ENCODE measurements at places on chromosomes 4 and X.

DNA sequence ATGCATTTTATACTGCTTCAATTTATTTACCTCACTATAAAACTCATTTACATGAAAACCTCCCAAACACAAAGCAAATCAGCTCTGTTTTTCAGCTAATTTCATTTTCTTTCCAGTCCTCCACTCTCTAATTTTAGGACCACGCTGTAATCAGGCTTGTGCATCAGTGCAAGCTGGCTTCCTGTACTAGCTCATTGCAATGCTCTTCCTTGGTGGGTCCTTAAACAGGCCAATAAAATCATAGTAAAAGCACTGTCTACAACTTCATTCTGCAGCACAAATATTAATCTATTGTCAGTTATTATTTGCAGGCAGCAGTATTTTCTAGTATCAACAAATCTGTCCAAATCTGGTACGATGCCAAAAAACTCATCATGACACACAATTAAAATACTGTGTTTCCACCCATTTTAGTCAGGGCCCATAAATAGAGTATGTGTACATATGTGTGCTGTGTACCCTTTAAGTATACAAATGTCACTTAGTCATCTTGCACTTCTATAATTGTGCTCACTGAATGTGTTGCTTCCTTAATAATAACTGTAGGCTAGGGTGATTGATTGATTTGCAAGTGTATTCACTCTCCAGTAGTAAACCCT lies 178.2 kb upstream of the HCCS start:
- DNase-seq: no peak

DNA sequence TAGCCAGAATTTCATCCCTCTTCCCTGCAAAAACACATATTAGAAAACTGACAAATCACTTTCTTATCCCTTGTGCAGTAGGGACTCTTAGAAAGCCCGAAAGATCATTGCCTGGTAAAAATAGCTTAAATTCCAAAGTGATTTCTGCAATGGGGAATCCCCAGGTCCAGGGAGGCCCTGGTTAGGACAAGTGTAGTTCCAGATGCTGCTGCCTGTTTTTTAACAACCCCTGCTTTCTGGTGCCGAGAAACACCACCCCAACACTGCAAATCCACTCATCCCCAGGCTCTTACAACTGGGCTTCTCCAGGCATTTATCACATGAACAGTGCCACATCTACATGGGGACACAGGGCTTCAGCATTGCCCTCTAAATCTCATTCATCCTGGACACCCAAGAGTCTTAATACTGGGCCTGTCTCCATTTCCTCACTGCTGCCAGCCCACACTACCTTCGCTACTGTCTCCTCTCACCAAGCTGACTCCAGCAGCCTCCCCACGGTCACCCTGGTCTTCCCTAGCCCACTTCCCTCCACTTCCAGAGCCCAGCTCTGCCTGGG lies 112.2 kb upstream of the PSAPL1 start:
- no peak for DNase-seq

DNA sequence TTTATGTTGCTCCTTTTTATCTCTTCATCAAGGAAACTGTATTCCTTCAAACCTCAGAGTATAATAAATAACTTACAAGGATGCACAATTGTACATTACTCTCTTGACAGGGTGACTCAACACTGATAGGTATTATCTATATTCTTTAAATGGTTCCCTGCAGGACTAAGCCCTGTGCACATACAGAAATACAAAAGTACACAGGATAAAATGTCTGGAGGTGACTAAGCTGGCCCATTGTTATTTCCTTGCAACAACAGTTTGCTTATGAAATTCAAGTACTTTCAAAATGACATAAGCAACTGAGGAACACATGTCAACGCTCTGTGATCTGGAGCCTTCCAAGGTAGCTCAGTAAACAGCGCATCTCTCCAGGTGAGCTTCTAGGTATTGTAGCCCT lies 83.8 kb upstream of the RPL34 start:
- no peak for DNase-seq

DNA sequence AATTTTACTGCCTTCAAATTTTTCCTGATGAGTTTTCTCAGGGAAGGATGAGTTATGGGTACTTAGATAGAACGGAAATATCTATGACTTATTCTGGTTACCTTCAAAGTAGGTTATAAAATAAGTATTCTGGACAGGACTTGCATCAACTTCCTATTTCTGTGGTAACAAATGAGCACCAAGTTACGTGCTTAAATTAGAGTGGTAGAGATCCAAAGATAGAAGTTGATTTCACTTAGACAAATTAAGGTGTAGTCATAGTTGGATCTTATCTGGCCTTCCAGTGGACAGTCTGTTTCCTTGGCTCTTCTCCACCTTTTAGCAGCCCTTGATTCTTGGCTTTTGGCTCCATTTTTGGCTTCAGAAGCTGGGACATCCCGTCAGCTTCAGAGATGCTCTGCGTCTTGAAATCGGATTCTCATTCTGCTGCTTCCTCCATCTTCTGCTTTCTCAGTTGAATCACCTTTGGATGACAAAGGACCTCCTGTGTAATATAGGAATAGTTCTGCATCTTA lies 109.9 kb downstream of the ZNF518B start:
- peak; percentile 41 for DNase-seq

- no peak for DNase-seq
Measured at GRCh38 chr4:171812665-171813525, at the start of gene GALNTL6. Gene GALNTL6 (plus strand): TSS chr4:171813404.

DNA sequence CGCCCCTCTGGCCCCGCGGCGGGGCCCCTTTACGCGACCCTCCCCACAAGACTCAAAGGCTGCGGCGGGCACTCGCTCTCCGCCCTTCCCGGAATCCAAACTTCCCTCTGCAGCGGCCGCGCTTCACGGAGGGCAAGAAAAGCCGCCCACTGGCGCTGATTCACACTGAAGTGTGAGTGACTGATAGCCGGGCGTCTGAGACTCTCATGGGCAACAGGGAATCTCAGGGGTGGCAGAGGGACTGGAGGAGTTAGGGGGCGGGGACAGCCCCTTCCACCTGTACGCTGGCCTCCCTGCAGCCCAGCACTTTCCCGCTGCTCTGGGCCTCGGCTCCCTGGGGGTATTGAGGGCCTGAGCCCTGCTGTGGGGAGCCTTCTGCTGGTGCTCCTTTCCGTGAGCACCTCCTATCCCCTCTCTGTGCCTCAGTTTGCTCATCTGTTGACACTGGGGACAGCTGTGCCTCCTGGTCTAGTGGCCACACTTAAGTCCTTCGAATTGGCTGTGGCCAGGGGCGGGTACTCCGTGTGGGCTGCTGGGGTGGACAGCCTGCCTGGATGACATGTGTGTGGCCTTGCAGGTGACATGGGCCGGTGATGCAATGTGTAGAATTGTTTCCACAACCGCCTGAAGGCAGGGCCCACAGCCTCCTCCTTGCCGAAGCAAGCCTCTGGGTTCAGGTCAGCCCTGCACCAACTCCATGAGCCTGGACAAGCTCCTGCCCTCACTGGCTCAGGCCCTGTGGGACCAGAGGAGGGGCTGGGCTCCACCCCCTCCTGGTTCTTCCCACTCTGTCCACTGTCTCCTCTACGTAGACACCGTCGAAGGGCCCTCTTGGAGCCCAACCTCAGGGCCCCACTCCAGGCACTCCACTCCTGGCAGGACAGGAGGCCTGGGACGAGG lies 951 bp downstream of the SH3BP2 start:
- DNase-seq: no peak

- no peak for DNase-seq
Measured at GRCh38 chr4:67393007-67393406, 152.3 kb downstream of the CENPC start.

DNA sequence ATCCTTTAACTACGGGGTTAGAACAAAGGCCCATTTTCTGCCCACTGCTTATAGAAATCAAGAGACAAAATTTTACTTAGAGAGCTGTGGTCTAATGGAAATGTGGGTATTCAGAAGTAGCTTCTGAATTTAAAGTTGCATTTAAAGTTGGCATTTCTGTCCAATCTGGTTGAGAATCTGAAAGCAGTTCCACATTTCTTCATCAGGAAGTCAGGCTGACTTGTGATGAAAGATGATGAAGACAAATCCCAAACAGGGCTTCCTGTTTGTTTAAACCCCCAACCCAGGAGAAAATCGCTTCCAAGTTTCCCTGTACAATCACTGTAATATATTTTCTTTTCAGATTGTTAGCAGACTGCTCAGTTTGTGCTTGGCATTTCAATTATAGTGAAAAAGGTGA lies 345.3 kb downstream of the SPRY1 start:
- DNase-seq: no peak

DNA sequence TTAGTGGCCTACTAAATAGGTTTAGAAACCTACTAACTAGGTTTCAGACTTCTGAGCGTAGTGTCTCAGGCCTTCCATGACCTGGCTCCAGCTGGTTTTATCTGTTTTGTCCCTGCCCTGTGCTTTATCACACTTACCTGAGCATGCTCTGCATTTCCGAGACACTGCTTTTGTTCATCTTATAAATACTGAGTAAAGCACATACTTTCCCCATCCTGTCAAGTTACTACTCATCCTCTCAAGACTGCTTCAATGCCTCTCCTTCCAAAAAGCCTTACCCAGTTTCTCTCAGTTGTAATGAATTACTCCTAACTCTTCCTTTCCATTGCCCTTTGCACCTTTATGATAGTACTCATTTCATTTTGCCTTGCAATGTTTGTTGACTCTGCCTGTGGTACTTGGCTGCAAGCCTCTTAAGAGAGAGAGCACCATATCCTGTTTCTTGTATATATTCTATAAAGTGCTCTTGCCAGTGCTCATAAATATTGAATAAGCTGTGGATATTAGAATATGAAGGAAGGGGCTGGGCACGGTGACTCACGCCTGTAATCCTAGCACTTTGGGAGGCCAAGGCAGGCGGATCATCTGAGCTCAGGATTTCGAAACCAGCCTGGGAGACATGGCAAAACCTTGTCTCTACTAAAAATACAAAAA lies 34.4 kb downstream of the SLAIN2 start:
- no peak for DNase-seq

GRCh38 chr4:53573696-53574095 lies 17.6 kb downstream of the LNX1 start:
- no peak for DNase-seq

DNA sequence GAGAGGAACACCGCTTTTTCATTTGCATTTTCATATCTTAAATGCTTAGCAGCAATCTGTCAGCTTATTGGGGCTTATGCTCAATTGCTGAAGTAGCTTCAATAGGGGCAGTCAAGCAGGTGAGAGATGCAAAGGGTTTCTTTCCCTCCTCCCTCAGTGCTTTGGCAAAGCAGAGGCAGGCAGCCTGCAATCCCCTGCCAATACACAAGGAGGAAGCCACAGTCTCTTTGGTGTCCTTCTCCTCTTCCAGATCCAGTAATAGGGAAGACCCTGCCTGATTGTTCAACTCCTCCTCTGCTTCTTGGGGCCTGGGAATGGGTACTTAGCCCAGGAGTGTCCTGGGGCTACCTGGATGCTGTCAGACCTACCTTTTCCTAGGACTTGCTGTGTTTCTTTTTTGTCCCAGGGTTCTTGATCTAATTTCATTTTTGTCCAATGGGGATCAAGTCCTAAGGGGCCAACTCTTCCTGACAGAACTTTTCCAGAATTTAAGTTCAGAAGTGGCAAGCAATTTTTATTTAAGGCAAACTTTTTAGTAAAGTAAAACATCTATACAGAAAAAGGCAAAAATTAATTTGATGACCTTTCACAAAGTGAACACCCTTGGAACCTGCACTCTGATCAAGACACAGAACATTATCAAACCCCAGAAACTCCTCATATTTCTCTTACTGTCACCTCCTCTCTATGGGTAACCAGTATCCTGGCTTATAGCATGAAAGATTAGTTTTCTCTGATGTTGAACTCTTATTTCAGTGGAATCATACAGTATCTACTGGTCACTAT lies 260.3 kb downstream of the PPP3CA start:
- no peak for DNase-seq

DNA sequence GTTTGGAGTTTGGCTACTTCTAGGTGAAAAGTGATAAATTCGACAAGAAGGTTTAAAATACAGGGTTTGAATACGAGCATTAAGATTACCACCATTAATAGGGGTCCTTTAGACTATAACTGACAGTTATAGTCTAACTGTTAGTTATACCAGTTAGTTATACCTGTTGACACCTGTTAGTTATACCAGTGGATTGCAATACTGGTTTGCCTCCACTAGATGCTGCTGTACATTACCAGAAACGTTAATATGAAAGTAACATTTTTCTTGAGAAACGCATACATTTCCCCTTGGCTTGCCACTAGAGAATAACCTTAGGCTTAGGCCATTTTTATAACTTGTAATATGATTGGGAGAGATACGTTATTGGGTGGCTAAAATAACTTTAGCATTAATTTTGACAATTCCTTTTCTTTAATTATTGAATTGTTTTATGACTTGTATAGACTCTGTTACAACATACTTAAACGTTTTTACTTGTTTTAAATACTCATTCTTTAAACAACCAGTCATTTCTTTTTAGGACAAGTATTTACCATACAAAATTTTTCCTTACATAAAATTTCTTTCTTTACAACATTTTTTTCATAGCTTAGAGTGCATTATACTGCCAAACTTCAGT lies 911.2 kb downstream of the FSTL5 start:
- DNase-seq: peak; percentile 82

- DNase-seq: no peak
Measured at GRCh38 chr4:108171339-108172230, 2.9 kb upstream of the LEF1 start.

DNA sequence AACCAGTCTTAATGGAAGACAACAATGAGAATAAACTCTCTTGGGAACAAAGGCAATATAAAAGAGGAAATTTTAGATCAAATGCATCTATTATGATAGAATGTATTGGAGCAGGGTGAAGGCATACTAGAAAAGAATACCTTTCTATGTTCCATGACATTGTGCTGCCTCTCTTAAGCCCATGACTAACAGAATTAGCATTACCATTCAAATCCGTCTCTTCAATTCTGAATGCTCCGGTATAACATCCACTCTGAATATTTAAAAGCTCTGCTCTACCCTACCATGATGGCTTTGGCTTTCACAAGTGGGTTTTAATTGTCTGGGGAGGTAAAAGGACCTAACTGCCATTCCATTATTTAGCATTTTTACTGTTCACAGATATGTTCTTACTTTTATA lies 1878.4 kb downstream of the ARAP2 start:
- DNase-seq: no peak

DNA sequence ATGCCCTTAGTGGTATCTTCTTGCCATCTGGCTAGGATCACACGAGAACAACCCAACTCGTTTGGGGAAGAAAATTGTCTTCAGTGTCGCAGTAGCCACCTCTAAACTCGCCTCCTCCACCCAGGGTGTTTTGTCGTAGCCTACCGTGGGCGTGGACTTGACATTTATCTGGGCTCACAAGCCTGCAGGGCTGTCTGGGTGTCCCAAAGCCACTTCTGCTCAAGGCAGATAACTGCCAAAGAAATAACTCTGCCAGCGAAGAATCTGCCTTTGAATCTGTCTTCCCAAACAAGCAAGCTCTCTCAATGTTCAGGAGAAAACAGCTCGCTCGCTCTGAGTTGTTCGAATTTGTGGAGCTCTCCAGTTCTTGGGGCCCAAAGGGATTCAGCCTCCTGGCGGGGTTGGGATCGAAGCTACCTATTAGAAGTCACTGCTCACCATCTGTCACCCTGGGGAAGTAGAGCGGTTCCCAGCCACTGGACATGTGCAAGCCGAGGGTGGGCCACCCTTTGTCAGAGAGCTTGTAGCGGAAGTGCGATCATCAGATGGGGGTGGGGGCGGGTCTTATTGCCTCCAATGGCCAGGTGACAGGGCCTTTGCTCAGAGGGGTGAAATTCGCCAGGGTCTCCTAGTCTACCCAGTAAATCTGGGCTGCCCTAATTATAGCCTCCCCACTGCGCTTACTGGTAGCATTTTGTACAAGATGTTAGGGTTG lies 14.8 kb downstream of the BLOC1S4 start:
- DNase-seq: no peak

Measured in Karpas-422 (cell line).